ENCODE measurements at places on chromosomes 1 and 21.

DNA sequence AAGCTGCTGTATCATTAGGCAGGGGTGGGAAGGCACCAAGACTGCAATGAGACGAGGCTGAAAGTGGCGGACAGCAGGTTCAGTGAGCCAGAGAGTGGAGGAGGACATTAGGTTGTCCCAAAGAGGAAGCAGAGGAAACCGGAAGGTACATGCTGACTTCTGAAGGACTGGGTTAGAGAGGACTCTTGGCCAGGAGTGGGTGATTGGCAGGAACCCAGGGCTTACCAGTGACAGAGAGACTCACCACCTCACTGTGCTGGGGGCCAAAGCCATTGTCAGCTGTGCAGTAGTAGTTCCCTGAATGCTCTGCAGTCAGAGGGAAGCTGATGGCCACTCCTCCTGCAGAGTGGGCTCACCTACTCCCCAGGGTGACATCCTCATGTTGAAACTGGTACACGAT, 41.9 kb upstream of the FCRL4 start:
- DNase-seq: no peak

- DNase-seq: no peak
Observed at GRCh38 chr1:220511179-220511578, 16.8 kb upstream of the MARK1 start.

- DNase-seq: no peak
Observed at GRCh38 chr1:54859700-54860391, 27.1 kb downstream of the DHCR24 start.

GRCh38 chr1:211285196-211285595, 26.0 kb downstream of the RCOR3 start:
- DNase-seq: no peak

- no peak for DNase-seq
Observed at GRCh38 chr1:41709873-41710272, 208.8 kb downstream of the HIVEP3 start.

DNA sequence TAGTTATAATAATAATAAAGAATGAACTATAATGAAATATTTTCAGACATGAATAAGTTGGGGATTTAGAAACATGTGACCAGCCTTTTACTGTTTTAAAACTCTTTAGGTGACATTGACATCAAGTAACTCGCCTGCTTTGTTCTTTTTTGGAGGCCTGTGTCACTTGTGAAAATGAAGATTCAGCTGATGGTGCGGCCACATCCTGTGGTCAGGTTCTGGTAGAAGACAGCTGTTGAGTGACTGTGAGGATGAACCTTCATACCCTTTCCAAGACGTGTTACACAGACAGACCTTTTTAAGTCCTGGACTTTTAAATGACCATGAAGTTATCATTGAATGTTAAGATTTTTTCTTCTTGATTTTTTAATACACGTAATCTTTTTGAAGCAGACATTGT, 10.3 kb downstream of the UTS2 start:
- no peak for DNase-seq
